ENCODE measurements at places on chromosomes 12 and 14. TPM values are rescaled to one million over a fixed set of nuclear protein-coding genes. Genes with fewer than 3 reads are reported as not detected.
A peak's percentile ranks its signal among the peaks of the same experiment; 100 is the strongest.

The SUDS3 gene
- total RNA-seq, result 39.1 TPM

The OR6C2 gene
- not detected for total RNA-seq

The ARHGAP9 gene
- 0.75 TPM for total RNA-seq

The EMP1 gene
- total RNA-seq, result 6.6 TPM

The GLS2 gene
- total RNA-seq, result 14.2 TPM

GRCh38 chr14:92658160-92658559 is 90.3 kb downstream of the LGMN start:
- no peak for DNase-seq
- H3K4me1 ChIP-seq, result no peaks in the 10 kb centered on the region
- no peak overlapping the region for H3K4me3 ChIP-seq

GRCh38 chr12:77842430-77842829 is 11.7 kb downstream of the NAV3 start:
- no peaks in the 10 kb centered on the region for H3K27me3 ChIP-seq
- DNase-seq, result peak; percentile 17
- H3K4me1 ChIP-seq, result no peaks in the 10 kb centered on the region
- no peaks in the 10 kb centered on the region for H3K36me3 ChIP-seq
- H3K27ac ChIP-seq, result no peak overlapping the region

GRCh38 chr14:54338696-54339317 is 58.0 kb upstream of the CDKN3 start:
- no peaks in the 10 kb centered on the region for H3K36me3 ChIP-seq
- no peak for DNase-seq
- H3K4me3 ChIP-seq, result no peak overlapping the region
- no peaks in the 10 kb centered on the region for H3K27me3 ChIP-seq

- no peaks in the 10 kb centered on the region for H3K4me1 ChIP-seq
- no peak for DNase-seq
- no peaks in the 10 kb centered on the region for H3K27me3 ChIP-seq
These were observed 344.4 kb upstream of the STXBP6 start for GRCh38 chr14:25394356-25394755.

DNA sequence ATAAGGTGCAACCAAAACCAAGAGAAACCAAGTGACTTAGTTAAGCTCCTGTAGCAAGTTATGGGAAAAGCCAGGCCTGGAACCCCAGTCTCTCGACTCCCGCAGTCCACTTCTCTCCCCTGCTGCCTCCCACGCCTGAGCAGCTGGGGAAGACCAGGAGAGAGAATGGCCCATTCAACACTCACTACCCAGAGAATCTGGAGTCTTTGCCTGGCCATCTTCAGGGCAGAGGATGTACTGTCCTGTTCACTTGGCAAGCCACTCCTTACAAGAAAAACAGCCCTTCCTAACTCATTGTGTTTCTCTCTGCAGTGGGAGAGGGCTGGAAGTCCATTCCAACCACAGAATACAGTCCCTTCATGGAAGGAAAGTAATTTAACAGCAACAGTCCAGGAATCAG is 1.8 kb downstream of the PITPNM2 start:
- H3K27ac ChIP-seq, result no peak overlapping the region
- H3K4me1 ChIP-seq, result peaks cover 12% of the 10 kb centered on the region
- H3K36me3 ChIP-seq, result no peaks in the 10 kb centered on the region
- H3K27me3 ChIP-seq, result no peaks in the 10 kb centered on the region
- no peak for DNase-seq
- H3K4me3 ChIP-seq, result no peak overlapping the region

DNA sequence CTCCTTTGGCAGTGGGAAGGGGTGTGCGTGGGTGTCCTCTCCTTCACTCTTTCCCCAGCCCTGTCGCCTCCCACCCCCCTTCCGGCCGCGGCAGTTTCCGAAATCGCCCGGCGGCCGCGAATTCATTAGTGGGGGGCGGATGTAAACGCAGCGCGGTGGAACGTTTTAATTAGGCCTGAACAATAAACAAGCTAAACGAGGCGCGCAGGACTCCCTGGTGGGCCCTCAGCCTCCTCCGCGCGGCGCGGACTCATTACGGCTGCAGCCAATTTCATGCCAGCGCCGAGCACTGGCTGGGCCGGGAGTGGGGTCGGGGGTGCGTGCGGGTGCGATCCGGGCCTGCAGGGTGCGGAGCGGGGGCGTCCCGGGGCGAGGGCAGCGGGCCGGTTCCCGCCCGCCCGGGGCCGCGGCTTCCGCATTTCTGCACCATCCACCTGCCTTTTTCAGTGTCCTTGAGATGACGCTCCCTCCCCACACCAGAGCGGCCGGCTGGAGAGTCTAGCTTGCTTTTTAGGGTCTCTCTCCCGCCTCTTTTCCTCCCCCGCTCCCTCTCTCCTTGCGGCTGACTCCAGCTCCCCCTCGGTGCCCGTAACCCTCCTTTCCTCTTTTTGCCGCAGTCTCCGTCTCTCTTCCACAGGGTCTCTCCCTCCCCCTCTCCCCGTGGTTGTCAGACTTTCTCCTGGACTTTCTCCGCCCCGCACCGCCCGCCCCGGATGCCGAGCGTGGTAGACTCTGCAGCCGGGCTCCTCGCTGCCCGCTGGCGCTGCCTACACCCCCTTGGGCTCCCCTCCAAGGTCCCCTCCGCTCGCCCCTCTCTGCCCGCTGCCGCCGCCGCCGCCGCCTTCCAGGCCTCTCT is at the start of gene CISTR:
Gene CISTR, minus strand, starts transcription at position 644 of the 856 bp plus-strand sequence.
- H3K27me3 ChIP-seq, result no peaks in the 10 kb centered on the region
- peak within 1 kb of the TSS; percentile 45 for H3K4me3 ChIP-seq
- H3K27ac ChIP-seq, result no peak within 1 kb of the TSS
- no peaks in the 10 kb centered on the region for H3K4me1 ChIP-seq
- H3K36me3 ChIP-seq, result no peaks in the 10 kb centered on the region

DNA sequence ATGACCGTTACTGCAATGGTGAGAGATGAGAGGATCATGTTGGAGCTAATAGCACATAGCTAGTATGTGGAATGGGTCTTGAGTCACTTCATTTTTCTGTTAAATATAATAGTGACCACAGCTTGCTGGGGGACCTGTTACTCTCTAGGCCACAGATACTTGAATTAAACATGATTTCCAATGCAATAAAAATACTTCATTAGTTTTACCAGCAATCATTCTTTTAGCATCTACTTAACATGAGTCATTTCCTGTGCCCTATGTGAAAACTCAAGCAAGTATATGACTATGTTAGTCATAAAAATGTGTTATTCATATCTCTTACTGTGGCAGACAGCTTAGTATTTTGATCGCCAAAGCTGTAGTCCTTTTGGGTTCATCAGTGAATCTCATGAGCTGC is 798.8 kb downstream of the SLC16A7 start:
- H3K4me3 ChIP-seq, result no peak overlapping the region
- H3K27me3 ChIP-seq, result no peaks in the 10 kb centered on the region
- no peak overlapping the region for H3K27ac ChIP-seq
- no peak for DNase-seq
- no peaks in the 10 kb centered on the region for H3K4me1 ChIP-seq
- H3K36me3 ChIP-seq, result no peaks in the 10 kb centered on the region

- DNase-seq, result no peak
- no peaks in the 10 kb centered on the region for H3K36me3 ChIP-seq
- H3K27ac ChIP-seq, result no peak overlapping the region
- no peak overlapping the region for H3K4me3 ChIP-seq
- H3K27me3 ChIP-seq, result no peaks in the 10 kb centered on the region
These were observed 42.9 kb downstream of the IQSEC3 start for GRCh38 chr12:109446-109845.

- no peak overlapping the region for H3K4me3 ChIP-seq
- no peaks in the 10 kb centered on the region for H3K27me3 ChIP-seq
- DNase-seq, result no peak
- H3K4me1 ChIP-seq, result no peaks in the 10 kb centered on the region
- no peaks in the 10 kb centered on the region for H3K36me3 ChIP-seq
These were observed 11.1 kb upstream of the CNTN1 start for GRCh38 chr12:40681148-40681547.

DNA sequence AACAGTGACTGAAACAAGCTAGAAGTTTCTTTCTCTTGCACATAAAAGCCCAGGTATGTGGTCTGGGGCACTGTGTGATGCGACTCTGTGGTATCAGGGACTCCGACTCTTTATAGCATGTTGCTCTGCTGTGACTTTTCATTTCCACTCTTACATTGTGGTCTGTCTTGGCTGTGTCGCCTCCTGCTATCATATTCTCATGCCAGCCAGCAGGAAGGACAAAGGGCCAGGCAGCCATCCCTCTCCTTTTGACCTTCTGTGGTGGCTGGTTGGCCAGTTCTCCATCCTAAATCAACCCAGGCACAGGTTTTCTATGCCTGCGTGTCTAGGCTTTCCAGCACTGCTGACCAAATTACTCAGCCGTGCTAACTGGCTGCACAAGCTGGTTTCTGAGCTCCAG is 8.0 kb downstream of the ACAD10 start:
- H3K4me3 ChIP-seq, result no peak overlapping the region
- no peak for DNase-seq
- H3K4me1 ChIP-seq, result no peaks in the 10 kb centered on the region
